ENCODE measurements at places on chromosomes 12 and 14. TPM values are rescaled to one million over a fixed set of nuclear protein-coding genes. Genes with fewer than 3 reads are reported as not detected.

COX6A1 gene
- total RNA-seq, result 573 TPM

GRCh38 chr12:110686294-110686903, 2.5 kb downstream of the HVCN1 start:
- H3K27ac ChIP-seq, result no peak overlapping the region
- H3K4me3 ChIP-seq, result no peak overlapping the region
- H3K36me3 ChIP-seq, result peaks cover 8% of the 10 kb centered on the region
- H3K4me1 ChIP-seq, result peaks cover 20% of the 10 kb centered on the region
- peaks cover 32% of the 10 kb centered on the region for H3K27me3 ChIP-seq

DNA sequence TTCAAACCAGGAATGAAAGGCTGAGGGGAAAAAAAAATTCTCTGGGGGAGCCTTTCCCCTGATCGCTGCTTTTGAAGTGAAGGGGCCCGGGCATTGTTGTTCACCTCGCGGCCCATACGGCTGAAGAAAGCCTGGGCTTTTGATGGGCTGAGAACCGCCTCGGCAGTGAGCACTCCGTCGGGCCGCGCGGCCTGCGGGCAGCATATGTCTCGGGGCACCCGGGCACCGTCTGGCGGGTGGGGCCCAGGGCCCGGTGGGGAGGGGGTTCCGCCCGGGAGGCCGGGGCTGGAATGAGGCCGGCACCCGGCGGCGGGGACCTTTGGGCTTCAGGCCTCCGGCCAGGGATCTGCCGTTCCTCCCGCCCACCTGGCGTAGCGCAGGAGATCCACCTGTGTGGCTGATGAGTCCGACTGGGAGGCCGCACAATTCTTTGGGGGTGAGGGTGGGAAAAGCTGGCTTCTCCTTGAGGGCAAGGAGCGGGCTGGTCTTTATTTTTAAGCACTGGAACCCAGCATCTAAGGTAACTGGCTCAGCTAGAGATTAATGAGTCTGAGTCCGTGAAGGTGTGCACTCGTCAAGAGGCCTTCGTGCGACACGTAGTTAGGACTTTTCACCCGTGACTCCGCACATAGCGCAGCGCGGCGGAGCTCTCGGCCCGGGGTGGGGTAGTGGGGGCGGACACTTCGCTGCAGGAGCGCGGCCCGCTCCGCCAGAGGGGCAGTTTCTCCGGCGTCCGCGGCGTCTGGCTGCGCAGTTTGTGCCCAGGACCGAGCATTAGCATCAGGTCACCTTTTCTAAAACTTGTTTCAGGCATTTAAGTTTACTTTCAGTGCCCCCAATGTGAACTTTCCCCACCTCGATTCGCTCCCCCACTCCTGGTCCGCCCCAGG, 10.6 kb downstream of the FOXA1 start:
- peak; percentile 46 for DNase-seq
- no peak overlapping the region for H3K27ac ChIP-seq

DNA sequence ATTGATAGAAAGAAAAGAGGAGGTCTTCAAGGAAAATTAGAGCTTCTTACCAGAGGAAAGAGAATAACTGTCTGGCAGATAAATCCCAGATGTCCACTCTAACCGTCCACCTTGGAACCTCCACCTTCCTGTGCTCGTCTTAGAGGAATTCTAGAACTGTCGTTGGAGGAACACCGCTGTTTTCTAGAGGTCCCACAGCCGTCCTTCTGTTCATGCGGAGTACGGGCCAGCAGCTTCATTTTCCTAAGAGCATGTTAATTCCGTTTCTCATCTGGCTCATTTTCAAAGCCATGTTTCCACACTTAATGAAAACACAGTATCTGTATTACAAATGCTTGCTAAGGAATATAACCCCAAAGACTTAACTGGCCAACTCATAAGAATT, 107.9 kb upstream of the ESRRB start:
- H3K4me3 ChIP-seq, result peak overlapping the region; percentile 58
- DNase-seq, result no peak
- H3K36me3 ChIP-seq, result no peaks in the 10 kb centered on the region
- peaks cover 26% of the 10 kb centered on the region for H3K4me1 ChIP-seq
- peaks cover 45% of the 10 kb centered on the region for H3K27me3 ChIP-seq

DNA sequence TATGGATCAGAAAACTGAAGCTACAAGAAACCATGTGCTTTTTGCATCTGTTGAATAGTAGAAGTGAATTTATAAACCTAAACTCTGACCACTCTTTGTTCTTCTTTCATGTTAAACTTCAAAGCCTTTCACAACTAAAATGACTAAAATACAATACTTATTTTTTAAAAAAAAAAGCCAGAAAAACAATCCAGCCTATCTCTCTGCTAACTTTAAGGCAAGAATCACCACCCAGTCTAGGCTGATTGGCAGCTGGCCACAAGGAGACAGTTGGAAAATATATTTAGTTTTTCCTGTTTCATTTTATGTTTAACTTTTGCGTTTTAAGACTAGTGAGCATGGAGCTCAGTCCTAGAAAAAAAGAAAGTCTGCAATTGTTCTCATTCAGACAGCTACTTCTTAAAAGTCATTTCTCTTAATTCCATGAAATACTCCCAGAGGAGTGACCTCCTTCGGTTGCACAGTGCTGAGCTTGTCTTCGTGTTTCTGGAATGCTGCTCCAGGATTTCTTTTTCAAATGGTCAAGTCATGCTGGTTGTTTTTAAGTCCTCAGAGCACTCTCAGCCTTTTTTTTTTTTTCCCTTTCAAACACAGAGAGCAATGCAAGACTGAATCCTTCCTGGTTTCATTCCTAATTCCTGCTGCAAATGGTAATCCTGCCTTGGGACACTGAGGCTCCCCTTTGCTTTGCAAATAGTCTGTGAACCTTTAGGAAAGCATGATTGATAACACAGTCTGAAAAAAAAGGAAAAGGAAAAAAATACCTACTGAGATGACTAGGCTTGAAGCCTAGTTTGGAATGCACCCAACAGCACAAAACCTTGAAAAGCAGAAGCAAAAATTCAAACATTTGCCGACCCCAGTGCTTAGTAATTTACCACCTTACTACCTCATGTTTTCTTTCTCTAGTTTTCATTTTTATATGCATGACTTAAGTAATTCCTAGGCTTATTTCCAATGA, 233.3 kb upstream of the DAAM1 start:
- H3K27ac ChIP-seq, result peak overlapping the region; percentile 92
- peaks cover 4% of the 10 kb centered on the region for H3K36me3 ChIP-seq
- H3K27me3 ChIP-seq, result no peaks in the 10 kb centered on the region
- peaks cover 26% of the 10 kb centered on the region for H3K4me1 ChIP-seq

DNA sequence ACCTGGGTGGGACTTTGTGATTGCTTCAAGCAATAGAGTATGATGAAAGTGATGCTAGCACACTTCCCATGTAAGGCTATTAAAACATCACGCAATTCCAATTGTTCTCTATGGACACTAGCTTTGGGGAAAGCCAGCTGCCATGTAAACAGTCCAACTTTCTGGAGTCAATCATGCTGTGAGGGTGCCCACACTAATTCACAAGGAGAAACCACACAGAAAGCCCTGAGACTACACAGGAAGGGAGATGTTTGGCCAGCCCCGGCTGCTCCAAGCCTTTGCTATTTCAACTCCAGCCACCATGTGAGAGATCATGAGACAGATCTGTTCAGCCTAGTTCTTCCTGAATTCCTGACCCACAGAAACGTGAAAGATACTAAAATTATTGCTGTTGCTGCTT, 96.3 kb downstream of the ST8SIA1 start:
- no peaks in the 10 kb centered on the region for H3K27me3 ChIP-seq
- no peak overlapping the region for H3K4me3 ChIP-seq
- H3K27ac ChIP-seq, result no peak overlapping the region
- DNase-seq, result no peak
- H3K4me1 ChIP-seq, result 0 out of 2 replicates have a peak, but pooled peaks cover 2% of the 10 kb centered on the region
- no peaks in the 10 kb centered on the region for H3K36me3 ChIP-seq

DPY19L2 gene
- total RNA-seq, result 3.4 TPM

DNA sequence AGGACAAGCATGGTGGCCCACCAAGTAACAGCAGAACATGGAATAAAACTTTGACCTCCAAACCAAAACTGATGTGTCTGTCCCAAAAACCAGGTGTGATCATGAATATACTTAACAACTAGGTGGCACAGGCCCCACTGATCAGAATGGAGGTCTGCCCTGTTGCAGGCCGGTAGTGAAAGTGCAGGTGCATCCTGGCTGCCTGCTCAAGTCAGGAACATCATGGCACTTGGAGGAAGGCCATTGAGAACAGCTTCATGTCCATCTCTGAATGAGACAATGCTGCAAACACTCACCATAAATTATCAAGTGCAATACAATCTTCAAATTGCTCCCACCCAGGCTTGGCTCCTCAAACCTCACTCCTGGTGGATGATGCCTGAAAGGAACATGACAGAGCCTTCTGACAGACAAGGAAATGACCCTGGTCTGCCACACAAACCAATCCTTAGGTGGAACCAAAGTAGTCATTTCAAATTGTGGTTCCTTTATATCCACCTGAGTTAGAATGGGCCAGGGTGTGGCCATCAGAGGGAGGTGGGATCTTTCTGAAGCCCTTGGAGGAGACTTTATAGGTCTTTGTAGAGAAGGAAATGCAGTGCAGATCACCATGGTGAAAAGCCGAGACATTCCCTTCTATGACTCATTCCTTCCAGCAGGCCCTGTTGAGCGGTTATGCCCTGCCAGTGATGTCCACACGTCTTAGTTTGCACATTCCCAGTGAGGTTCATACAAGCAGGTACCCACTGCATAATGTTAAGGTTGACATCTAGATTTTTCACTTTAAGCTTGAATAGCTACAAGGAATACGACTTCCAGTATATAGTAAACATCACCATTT, 36.0 kb downstream of the EGLN3 start:
- H3K27ac ChIP-seq, result no peak overlapping the region
- no peak for DNase-seq
- H3K36me3 ChIP-seq, result peaks cover 6% of the 10 kb centered on the region
- no peak overlapping the region for H3K4me3 ChIP-seq
- H3K4me1 ChIP-seq, result peaks cover 30% of the 10 kb centered on the region

DNA sequence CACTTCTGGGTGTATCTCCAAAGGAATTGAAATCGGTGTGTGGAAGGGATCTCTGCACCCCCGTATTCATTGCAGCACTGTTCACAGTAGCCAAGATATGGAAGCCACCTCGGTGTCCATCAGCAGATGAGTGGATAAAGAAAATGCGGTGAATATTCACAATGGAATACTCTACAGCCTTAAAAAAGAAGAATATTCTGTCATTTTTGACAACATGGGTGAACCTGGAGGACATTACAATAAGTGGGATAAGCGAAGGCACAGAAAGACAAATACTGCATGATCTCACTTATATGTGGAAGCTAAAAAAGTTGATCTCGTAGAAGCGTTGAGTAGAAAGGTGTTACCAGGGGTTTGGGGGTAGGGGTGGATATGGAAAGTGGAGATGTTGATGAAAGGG, 111.9 kb downstream of the BEGAIN start:
- no peaks in the 10 kb centered on the region for H3K4me1 ChIP-seq
- no peak for DNase-seq
- H3K27me3 ChIP-seq, result no peaks in the 10 kb centered on the region
- H3K4me3 ChIP-seq, result no peak overlapping the region

DNA sequence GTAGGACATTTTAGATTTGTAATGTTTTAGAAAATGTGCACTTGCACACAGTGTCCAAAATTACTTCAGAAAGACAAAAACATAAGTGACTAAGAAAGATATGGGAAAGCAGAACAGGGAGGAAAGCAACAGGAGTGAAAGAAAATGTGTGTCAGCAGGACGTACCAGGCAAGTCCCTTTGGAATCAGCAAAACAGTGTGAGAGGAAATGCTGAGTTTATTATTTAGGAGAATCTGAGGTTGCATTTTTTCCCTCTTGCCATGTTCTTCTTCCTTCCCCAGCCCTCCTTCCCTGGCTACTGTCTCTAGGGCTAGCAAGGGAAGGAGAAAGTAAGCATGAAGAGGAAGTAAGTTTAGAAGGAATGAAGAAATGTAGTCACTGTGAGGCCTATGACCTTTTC, 67.7 kb upstream of the CD163 start:
- no peaks in the 10 kb centered on the region for H3K27me3 ChIP-seq
- no peak overlapping the region for H3K4me3 ChIP-seq
- H3K27ac ChIP-seq, result no peak overlapping the region
- H3K4me1 ChIP-seq, result no peaks in the 10 kb centered on the region
- no peak for DNase-seq
- H3K36me3 ChIP-seq, result no peaks in the 10 kb centered on the region

GRCh38 chr14:21059842-21060613, 2.4 kb downstream of the RNASE8 start:
- no peak overlapping the region for H3K4me3 ChIP-seq
- no peak overlapping the region for H3K27ac ChIP-seq
- H3K36me3 ChIP-seq, result no peaks in the 10 kb centered on the region
- peaks cover 7% of the 10 kb centered on the region for H3K4me1 ChIP-seq
